Thoracic aorta (tissue), 2 donors: ENCODE measurements at places on chromosomes 16 and 17. TPM values are rescaled to one million over a fixed set of nuclear protein-coding genes. Genes with fewer than 3 reads are reported as not detected.

CYGB gene
- total RNA-seq, result 17.7 TPM

ZP2 gene
- not detected for total RNA-seq

DNA sequence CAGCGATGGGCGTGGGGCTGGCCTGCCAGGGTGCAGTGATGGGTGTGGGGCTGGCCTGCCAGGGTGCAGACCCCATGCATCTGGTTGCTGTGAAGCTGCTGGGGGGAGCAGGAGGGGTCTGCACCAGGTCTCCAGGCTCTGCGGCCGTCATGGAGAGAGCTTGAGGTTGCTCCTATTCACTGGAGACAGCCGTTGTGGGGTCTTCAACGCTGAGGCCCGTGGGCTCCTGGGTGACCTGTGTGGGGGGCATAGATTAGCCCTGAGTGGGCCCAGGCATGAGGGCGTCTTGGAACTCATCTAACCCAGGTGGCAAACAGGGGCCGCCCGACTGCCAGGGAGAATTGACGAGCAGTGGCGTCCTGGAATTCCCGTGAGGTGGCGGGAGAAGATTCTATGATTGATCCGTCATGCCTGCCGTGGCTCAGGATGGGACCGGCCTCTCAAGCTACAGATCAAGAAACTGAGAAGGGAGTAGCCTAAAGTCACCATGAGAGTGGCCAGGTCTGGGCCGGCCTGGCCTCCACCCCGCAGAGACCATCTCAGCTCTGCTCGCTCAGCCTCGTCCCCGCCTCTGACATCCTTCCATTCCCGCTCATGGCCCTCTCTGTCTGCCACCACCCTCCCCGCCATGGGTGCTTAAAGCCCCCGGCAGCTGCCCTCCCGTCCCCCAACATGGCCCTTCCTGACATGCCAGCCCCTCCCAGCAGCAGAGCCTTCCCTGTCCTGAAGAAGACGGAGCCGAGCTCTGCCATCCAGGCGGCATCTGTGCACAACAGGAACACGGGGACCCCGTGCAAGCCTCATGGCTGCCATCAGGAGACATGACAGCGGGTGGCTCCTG is 50.7 kb upstream of the ACSF3 start:
- DNase-seq, result no peak

PLA2G10 gene
- total RNA-seq, result not detected

GRCh38 chr16:55489119-55489955 is 10.3 kb downstream of the MMP2 start:
- DNase-seq, result no peak

GRCh38 chr16:3856367-3857141 is 24.0 kb downstream of the CREBBP start:
- no peak for DNase-seq

DNA sequence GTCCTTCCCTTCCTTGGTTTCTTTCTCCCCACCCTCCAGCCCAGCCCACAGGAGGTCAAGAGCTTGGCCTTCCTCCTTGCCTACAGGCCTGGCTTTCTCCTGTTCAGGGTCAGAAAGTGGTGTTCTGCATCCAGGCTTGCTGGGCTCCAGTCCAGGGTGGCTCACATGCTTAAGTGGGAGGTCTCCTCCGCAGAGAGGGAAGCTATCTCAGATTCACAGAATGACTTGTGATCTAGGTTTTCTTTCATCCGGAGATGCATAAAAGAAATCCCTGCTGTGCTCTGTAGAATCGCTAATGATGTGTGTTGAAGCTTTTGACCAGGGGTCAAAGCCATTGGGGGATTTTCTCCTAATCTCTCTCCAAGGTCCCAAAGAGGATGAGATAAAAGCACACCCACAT is 382.3 kb upstream of the EEF2KMT start:
- DNase-seq, result no peak

GRCh38 chr16:56874800-56875199 is 9.8 kb downstream of the SLC12A3 start:
- DNase-seq, result no peak

GRCh38 chr16:17067882-17068281 is 402.9 kb downstream of the XYLT1 start:
- DNase-seq, result no peak

DNA sequence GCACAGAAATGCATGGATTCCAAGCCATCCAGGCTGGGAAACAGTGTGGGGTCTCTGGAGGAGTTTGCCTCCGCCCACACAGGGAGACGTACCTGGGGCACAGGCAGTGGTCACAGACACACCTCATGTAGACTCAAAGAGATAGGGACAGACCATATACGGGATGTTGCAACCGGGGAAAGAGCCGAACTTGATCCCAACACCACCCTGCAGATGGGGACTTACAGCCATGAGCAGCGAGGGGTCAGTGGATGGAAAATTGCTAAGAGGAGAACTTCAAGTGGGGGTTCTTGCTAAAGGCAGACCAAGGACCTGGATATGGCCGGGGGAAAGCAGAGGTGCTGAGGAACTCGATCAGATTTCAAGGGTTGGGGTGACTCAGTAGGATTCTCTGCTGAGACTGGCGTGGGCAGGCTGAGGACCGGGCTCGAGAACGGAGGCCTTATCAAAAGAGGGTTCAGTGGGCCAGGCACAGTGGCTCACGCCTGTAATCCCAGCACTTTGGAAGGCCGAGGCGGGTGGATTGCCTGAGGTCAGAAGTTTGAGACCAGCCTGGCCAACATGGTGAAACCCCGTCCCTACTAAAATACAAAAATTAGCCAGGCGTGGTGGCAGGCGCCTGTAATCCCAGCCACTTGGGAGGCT is 12.0 kb upstream of the DNAH17 start:
- DNase-seq, result no peak

GRCh38 chr17:64171041-64171440 is 41.1 kb upstream of the ERN1 start:
- DNase-seq, result no peak

TBX2 gene
- 49.5 TPM for total RNA-seq

GRCh38 chr16:56708525-56709442 is 21.1 kb upstream of the NUP93 start:
- no peak for DNase-seq

DNA sequence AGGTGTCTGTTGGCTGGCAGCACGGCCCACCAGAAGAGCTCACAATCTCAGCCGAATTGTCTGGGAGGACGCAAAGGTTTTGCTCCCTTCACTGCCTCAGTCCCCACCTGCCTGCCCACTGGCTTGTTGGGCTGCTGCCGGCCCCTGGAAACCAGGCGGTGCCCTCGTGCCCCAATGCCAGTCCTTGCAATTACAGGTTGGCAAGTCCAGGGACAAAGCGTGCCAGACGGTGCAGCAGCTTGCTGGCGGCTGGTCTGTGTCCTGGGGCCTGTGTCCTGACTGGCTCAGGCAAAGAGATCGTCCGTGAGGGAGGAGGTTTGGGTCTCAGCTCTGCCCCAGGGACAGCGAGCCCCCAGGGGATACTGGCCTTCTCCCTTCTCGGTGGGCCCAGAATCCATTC is 24.6 kb upstream of the SPNS2 start:
- DNase-seq, result no peak

RCVRN gene
- 0.14 TPM for total RNA-seq

DNA sequence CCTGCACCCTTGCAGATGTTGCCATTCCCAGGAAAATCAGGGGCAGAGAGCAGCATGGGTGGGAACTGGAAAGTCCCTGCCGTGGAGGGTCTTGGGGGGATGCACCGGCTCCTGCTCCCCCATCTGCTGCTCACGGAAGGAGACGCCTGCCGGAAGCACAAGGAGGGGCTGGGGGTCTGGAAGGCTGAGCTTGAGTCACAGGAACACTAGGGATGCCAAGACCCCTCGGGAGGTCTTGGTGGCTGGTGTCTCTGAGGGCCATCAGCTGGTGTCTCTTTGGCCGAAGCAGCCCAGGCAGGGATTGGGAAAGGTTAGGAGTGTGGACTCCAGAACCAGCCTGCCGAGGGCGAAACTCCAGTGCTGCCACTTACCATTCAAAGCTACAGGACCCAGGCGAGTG is 29.4 kb upstream of the GNA13 start:
- no peak for DNase-seq

CA7 gene
- not detected for total RNA-seq

PRDM7 gene
- total RNA-seq, result not detected

DNA sequence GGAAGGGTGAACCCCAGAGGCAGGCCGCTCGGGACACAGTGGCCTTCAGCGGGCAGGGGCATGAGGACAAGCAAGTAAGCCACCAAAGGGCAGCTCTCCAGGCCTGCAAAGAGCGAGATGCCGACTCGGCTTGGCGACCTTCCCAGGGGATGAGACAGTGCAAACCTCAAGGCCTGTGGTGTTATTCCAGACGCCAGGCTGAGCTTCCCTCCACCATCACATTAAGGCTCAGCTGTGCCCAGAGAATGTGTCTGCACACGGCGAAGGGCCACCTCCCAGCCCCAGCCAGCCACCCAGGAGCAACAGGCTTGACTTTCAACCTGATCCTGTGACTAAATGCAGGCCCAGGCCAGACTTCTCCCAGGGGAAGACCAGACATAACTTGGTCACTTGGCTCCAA is 251.4 kb downstream of the SOX9 start:
- DNase-seq, result no peak

DNA sequence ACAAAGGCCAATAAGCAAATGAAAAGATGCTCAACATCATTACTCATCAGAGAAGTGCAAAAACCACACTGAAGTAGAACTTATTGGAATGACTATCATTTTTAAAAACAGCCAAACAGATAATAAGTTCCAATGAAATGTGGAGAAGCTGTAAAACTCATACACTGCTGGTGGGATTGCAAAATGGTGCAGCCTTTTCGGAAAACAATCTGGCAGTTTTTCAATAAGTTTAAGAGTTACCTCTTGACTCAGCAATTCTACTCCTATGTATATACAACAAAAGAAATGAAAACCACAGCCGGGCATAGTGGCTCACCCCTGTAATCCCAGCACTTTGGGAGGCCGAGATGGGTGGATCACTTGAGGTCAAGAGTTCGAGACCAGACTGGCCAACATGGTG is 49.3 kb downstream of the AKAP10 start:
- no peak for DNase-seq

GRCh38 chr17:79748295-79749099 is 17.8 kb downstream of the ENPP7 start:
- no peak for DNase-seq

SLX1A gene
- 20.1 TPM for total RNA-seq

- DNase-seq, result no peak
These were observed 35.0 kb downstream of the ENGASE start for GRCh38 chr17:79109584-79109983.

DNA sequence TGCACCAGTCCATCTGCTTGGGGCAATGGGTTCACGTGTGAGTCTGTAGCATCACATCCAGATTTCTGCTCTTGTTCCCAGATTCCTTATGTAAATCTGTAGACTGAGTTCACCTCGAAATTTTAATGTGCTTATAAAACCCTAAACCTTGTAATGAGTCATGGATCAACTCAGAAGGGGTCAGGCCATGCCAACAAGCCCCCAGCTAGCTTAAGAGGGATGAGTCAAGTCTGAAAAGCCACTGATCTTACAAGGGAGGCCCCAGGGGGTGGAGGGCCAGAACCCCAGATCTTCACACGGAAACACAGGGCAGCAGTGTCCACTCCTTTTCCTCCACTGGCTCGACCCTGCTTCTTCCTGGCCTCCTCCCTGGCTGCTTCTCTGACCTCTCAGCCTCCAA is 399.1 kb upstream of the CDH5 start:
- DNase-seq, result no peak

DNA sequence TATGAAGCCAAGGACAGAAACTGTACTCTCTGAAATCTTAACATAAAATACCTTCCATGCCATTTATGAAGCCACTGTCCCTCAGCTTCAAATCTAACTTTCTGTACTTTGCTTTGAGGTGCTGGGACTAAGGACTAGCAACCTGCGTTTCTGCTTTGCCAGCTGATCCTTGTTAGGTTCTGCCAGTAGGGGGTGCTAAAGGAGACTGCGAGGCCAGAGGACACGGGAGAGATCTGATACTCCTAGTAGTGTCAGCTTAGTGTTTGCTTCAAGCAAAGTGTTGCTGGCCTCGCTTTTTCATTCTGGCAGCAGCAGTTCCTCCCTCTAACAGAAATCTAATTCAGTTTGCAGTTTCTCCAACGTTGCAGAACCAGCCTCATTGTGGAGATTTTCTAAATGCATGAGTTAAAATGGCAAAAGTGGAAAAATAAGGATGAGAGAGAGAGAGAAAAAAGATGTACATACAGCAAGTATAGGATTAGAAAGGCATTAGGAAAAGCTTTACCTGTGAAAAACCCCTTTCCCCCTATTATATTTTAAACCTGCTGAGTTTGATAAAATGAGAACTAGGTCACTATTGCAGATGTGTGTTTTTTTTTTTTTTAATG is 297.5 kb downstream of the CA10 start:
- no peak for DNase-seq

- DNase-seq, result no peak
These were observed 85.6 kb upstream of the CIBAR2 start for GRCh38 chr16:85197611-85198566.

- DNase-seq, result no peak
These were observed 1.6 kb downstream of the ATP6V0C start for GRCh38 chr16:2515180-2515851.

CCL17 gene
- total RNA-seq, result not detected

GRCh38 chr16:52548261-52549010 is 1.5 kb upstream of the TOX3 start:
- DNase-seq, result no peak

GRCh38 chr17:77853191-77853977 is 105.1 kb upstream of the TNRC6C start:
- DNase-seq, result no peak

DNASE1L2 gene
- total RNA-seq, result 10.7 TPM

DNA sequence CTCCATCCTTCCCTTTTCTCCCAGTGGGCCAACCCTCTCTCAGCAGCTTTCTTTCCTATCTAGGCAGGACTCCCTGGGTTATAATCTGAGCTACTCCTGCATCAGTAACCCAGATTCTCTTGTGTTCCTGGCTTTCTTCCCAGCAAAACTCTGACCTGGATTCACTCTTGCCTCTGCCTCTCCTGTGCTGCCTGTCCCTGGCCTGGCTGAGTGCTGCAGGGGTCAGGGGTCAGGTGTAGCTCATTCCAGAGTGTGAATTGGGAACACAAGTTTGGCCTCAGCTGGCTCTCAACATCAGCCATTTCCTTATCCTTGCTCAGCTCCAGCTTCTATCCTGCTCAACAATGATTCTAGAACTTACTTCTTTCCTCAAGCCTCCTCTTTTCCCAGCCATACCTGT is 2.5 kb upstream of the ST6GALNAC2 start:
- no peak for DNase-seq

GRCh38 chr17:44862278-44862914 is 14.7 kb downstream of the HIGD1B start:
- no peak for DNase-seq

HOXB3 gene
- 33.3 TPM for total RNA-seq

- DNase-seq, result no peak
These were observed 124.5 kb downstream of the HS3ST3A1 start for GRCh38 chr17:13477180-13477611.

DNA sequence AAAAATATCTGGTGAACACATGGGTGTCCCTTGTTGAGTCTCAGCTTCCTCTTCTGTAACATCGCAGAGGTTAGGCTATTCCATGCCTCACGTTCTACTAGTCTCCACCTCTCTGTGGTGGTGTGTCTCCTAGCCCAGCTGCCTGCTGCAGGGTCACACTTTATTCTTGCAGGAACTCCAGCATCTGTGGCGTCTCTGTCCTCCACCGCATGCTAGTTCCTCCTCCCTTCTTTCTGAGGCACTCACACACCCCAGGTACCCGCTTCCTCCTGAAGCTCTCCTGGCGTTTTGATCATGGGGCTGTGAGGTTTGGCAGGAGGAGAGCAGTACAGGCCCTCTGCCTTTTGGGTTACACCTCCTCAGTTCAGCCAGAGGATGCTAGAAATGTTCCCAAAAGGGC is 9.9 kb upstream of the TEX2 start:
- DNase-seq, result no peak

- DNase-seq, result no peak
These were observed 1.5 kb upstream of the ALOXE3 start for GRCh38 chr17:8119581-8120519.
